ENCODE measurements at places on chromosomes 1 and 21.

DNA sequence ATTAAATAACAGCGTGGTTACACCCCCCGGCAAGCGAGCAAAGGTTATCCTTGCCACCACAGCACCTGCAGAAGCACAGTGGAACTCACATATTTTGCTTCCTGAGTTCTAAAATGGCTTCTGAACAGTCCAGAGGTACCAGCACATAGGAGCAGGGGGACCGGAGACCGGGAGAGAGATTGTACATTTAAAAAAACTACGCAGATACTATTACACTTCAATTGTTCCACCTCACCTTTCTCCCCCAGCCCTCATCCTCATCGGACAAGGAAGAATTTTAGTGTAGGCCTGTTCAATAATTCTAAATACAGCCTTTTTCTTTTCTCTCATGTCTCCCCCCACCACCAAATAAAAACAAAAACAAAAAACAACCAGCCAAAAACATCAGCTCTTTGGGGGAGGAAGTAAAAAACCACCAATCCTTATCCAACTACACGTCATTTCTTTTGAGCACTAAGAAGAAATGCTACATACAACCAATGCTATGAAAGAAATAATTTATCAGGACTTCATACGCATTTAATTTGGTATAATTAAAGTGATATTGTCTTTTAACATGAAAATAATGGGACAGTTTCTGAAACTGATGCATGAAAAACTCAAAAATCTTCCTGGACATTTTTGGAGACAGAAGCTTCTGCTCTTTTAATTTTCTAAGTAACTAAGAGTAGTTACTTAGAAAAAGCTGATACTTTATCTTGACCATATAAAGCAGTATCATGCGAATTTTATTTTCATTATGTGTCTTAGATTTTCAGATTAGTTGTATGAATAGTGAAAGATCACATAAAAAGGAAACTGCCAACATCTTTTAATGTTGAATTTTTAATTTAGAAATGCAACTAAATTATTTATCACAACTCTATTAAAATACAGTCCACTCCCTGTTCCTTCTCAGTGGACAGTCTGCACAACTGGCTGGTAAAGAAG is 9.1 kb downstream of the CDKN2C start:
- no peak for DNase-seq

GRCh38 chr1:33982419-33982818 is 118.5 kb downstream of the HMGB4 start:
- no peak for DNase-seq

- DNase-seq, result no peak
Measured at GRCh38 chr1:77349275-77349674, 67.5 kb downstream of the AK5 start.

DNA sequence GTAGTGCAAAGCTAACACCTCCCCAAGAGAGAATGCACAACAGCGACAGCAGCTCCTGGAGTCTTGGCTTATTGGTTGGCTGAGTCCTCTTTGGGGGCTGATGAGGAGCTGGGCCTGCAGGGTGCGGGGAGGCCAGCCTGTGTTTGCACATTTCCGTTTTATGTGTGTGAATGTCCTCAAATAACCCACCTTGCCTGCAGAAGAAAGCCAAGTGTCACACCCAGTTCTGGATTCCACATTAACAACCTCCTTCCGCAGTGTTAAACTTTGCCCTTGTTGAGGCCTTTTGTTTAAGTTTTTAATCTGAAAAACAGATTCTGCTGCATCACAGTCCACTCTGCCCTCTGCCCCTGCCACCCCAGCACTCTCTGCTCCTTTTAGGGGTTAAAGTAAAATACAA is 274.5 kb downstream of the TM2D1 start:
- no peak for DNase-seq

GRCh38 chr1:220918285-220918951 is 39.2 kb downstream of the HLX start:
- DNase-seq, result no peak

DNA sequence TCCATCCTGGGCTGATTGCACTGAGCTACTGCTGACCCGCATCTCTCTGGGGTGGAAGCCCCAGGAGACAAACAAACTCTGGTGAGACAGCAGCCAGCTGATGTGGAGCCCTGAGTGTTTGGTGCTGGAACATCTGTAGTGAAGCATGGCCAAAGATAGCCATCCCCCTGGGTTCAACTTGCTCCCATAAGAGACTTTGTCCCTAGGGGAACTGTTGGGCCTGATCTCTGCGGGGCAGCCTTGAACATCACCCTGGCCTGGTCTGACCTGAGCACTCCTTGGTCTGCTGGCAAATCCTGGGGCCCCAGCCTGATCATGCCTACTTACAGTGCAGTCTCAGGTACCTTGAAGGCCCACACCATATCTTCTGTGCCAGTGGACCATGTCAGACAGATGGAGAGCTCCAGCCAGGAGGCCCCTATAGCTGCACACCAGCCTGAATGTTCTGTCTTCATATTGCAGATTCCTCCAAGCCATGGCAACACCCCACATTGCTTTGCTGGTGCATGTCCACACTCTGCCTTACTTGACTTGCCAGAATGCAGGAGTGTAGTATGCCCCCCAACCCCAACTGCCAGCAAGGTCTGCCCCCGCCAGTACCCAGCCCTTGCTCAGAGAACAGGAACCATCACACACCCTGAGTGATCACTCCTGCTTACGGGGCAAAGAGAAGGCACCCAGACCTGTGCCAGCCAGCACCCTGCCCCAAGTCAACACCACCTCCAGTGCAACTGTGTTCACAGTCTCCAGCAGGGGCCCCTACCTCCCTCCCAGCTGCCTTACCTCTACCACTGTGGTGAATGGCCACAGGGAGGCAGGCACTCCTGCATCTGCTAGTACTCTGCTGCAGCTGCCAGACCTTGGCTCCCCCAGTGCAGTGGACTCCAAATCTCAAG is 690.5 kb upstream of the NR5A2 start:
- no peak for DNase-seq

GRCh38 chr1:243267471-243267880 is 11.6 kb downstream of the SDCCAG8 start:
- no peak for DNase-seq

GRCh38 chr1:9721606-9722377 is 70.3 kb downstream of the PIK3CD start:
- DNase-seq, result peak; percentile 62

GRCh38 chr1:197391303-197392226 is 123.5 kb downstream of the CRB1 start:
- no peak for DNase-seq

DNA sequence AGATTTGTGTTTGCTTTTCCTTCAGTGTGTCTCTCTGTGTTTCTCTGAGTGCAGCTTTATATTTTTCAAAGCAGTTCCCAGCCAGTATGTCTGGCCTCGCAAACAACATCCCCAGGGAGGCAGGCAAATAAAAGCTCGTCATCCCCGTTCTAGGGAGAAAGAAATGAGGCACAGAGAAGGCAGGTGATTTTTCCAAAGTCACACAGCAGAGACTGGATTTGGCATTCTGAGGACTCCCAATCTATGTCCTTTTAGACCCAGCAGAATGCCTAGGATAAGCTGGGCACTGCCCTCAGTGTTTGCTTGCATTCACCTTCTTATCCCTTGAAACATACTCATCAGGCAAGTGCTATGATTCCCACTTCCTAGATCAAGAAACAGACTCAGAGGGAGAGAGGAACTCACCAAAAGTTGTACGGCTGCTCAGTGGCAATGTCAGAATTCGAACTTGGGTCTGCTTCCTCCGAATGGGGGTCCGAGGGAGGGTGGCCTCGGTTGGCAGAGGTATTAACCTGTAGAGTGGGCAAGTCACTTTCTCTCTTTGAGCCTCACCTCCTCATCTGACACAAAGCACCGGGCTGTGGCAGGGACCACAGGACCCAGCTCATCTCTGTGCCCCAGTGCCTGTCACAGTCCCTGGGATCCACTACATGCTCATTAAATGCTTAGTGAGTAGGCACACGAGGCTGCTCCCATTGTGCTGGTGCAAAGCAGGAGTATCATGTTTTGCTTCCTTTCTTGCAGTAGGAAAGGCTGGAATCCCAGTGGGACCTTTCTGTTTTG is 4.2 kb downstream of the RAP1GAP start:
- no peak for DNase-seq

DNA sequence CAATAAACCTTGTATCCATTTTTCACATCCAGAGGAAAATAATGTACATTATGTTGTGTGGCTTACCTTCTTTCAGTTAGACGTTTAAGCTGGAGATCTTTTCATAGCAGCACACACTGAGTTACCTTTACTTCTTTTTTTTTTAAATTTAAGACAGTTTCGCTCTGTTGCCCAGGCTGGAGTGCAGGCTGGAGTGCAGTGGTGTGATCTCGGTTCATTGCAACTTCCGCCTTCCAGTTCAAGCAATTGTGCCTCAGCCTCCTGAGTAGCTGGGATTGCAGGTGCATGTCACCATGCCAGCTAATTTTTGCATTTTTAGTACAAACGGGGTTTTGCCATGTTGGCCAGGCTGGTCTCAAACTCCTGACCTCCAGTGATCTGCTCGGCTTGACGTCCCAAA is 7.4 kb upstream of the CAMTA1 start:
- DNase-seq, result no peak
